ENCODE measurements at places on chromosomes 5 and 9.
A peak's percentile ranks its signal among the peaks of the same experiment; 100 is the strongest.

DNA sequence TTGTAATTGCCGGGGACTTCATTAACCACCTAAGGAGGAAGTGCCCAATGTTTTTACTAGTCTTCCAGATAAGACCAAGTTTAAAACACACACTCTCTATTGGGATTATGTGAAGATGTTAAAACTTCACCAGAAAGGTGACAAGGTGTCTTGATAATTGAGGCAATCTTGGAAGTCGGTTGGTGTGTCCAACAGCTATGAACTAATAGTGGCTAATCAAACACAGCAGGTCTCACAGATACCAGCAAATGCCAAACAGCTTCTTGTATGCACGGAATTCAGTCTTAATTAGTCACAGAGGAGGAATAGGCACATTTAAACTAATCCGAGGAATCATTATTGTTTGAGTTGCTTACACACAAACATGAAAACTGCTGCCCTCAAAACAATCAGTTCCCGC lies 214.5 kb downstream of the SEC61B start:
- DNase-seq: no peak

- DNase-seq: no peak
Observed at GRCh38 chr9:137168573-137168903, 1.3 kb downstream of the LRRC26 start.

- no peak for DNase-seq
Observed at GRCh38 chr9:27282269-27282668, 14.7 kb downstream of the EQTN start.

DNA sequence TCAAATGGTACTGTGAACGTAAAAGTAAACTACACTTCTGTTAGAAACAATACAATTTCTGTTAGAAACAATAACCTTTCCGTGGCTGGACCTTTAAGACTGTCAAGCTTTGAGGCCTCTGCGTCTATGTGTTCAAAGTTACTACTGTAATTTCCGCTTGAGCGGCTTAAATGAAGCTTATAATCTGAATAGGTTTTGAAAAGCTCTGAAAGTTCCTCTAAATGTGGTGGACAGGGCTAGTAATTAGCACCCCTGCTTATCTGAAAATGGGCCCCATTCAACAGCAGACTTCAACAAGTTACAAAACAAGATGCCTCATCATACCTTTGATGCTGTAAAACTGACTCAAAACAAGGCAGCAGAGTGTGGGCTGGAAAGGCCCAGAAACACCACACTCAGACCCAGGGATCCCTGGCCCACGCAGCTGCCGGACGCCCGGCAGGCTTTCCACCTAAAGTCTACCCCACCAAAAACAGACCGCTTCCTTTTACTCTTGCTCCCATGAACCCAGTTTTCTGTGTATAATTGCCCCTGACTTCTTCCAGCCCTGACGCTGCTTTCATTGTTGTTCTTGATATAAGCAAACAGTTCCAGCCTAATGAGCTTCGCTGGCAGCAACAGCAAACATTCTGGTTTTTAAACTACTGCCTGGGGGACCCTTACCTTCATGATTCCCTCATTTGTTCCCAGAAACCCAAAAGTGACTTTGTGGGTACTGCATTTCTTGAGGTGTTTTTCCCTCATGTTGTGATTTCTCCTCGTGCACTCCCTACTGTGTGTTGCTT lies 66.7 kb downstream of the TLE1 start:
- DNase-seq: no peak

GRCh38 chr5:137375741-137376526 lies 123.2 kb downstream of the SPOCK1 start:
- no peak for DNase-seq

GRCh38 chr5:177404641-177405179 lies 4.2 kb upstream of the PFN3 start:
- DNase-seq: no peak

- DNase-seq: no peak
Observed at GRCh38 chr5:106691701-106692100, 979.0 kb downstream of the EFNA5 start.

DNA sequence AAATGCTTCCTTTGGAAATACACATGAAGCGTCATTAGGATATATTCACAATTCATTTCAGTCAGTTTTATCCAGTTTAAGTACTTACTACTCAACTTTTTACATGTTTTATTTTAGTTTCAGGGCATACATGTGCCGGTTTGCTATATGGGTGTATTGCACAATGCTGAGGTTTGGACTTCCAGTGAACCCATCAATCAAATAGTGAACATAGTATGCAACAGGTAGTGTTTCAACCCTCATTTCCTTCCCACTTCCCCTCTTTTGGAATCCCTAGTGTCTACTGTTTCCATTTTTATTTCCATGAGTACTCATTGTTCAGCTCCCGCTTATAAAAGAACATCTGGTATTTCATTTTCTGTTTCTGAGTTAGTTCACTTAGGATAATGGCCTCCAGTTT lies 74.7 kb downstream of the TMEM161B start:
- DNase-seq: no peak

DNA sequence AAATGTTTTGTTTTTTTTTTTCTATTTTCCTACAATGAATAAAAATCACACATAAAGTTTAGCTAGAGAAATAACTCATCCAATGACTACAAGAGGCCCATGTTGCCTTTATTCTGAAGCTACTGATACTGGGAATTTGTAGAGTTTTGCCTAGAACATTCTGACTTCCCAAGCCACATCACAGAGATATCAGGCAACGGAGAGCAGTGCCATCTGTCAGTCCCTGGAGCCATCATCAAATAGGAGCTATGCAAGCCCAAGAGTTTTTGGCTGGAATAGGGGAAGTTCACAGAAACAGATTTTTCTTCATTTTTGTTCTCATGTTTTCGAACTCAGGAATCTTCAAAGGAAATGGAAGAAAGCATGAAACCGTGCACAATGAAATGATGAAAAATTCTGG lies 896.6 kb downstream of the TLE1 start:
- no peak for DNase-seq

GRCh38 chr5:171275841-171276544 lies 33.1 kb upstream of the TLX3 start:
- no peak for DNase-seq

DNA sequence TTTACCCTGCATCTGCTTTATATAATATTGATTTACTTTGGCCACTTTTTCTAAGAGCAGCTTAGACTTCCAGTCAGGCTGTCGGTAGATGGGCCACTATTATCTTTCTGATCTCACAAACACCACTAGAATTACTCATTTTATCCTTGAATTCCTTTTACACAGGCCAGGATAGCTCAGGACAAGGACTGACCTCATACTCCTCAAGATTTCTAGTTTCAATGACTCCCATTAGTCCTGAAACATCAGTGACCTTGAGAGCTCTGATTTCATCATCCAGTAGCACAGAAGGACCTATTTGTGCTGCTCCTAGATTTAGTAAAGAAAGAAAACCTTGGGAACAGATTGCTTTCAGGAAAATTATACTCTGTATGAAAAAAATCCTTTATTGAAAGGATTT lies 727.9 kb upstream of the PTPRD start:
- DNase-seq: no peak

DNA sequence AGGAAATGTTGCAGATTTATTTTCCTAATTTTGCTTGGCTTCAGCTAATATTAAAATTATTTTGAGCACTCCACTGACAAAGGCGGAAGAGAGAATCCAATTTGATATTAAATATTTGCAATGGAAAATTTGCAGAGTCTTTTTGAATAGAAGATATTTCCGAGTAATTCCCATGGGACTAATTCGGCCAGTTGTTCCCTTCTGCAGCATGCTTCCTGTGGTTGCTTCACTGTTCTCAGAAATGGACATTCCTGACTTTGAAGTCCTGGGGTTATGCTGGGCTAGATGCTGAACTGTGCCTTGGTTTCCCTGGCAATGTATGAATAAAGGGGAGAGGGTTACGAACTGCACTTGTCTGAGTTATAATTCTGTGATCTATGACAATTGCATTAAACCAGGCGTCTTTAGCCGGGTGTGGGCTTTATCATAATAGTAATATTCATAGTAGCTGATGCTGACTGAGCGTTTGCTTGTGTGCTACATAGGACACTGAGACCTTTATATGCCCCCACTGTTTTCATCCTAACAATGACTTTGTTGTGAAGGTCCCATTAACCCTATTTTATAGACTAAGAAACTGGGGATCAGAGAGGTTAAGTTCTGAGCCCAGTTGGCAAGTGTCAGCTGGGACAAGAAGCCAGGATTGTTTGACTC lies 114.5 kb upstream of the SPRY4 start:
- DNase-seq: no peak

DNA sequence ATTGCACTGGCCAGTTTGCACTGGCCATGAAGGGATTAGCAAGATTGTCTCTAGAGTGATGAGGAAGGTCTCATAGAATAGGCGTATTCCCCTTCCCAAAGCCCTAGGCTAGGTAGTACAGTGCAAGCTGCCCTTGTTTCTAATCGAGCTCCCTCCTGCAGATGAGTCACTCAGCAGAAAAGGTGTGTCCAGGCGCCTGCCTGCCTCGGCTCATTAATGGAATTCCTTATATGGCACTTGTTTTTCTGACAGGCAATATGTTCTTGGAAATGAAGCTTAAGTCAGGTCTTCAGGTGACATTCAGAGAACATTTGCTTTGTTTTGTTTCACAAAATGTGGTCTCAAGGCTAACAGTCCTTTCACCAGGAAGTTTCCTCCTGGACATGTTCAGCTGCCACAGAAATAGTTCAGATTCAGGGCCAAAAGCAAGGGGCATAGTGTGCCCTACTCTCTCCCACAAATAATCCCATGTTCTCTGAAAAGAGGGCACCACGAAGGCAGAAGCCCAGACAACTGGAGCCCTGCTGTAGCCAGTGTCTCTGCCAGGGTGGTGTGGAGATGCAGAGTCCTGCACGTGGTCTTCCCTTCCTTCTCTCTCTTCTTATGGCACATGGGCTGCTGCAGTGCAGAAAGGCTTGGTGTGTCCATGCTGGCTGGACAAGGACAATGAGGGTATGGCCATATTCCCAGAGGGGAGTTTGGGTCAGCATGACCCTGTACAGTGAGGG lies 281.1 kb upstream of the MAP3K1 start:
- no peak for DNase-seq

DNA sequence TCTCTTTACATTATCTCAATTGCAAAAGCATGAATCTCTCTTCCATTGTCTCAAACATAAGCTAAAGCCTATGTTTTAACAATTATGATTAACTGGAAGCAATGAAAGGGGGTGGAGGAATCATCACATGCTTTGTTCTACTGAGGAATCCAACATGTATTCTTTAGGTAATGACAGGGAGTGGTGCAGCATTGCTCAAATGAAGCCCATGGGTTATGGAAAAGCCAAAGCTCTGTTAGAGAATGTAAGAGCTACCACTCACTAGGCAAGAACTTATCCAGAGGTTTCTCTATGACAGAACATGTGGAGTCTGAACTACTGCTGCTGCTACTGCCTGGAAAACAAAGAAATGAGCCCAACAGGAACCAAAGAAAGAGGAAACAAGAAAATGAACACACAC lies 28.7 kb downstream of the KIF3A start:
- no peak for DNase-seq

GRCh38 chr5:100424017-100424416 lies 111.2 kb upstream of the FAM174A start:
- DNase-seq: no peak

GRCh38 chr5:89878140-89879132 lies 531.1 kb downstream of the CETN3 start:
- DNase-seq: no peak

DNA sequence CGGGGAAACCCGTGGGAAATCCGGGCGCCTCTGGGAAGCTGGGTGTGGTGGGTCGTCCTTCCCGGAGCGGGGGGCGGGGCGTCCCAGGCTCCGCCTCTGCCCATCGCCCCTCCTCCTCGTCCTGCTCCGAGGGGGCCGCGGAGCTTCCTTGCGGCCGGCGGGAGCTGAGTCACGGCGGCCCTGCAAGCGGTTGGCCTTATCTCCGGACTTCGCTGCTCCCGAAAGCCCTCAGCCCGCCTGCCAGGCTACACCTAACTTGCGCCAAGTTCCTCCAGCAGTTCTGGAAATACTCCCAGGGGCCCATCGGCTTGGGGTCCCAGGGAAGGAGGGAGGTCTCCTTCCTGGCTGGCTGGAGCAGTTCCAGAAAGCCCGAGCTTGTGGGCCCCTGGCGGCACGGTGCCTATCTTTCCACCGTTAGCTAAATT lies 54.1 kb upstream of the CDKN2AIPNL start:
- DNase-seq: peak; percentile 39

- no peak for DNase-seq
Observed at GRCh38 chr9:22124263-22125011, 115.3 kb upstream of the CDKN2B start.

DNA sequence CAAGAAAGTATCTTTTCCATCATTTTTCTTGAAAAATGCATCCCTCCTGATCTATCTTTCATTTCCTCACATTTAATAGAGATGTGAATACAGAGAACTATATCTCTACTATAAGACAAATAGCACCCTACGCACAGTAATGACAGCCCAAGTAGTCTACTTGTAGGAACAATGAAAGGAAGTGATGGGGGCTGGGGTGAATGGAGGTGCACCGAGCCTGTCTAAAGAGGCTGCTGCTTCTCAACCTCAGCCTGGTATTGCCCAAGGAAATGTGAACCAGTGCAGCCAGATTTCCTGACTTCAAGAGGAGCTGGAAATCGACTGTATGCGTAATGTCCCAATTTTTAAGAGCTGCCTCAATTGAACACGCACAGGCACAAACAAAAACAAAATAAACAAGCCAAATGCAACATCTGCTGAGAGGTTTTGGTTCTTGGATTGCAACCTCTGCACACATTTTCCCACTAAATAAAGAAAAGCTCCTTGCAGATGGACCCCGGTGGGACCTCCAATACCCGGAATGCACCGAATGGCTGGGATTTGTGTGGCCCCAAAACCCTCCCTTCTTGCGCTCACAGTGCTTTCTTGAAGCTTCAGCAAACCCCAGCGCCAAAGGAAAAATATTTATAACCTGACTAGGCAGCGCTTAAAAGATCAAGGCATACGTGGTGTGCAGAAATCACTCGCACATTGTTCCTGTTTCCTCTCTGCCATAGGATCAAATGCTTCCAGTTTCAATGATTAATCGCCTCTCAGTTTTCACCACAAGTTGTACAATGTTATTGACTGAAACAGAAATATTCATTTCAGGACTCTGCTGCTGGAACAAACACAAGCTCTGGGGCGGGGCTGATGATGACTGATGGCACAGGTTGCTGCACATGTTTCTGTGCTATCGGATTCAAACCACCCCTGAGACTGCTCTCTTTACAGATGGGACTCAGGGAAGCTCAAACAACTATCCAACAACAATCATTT lies 68.3 kb downstream of the KCNIP1 start:
- peak; percentile 20 for DNase-seq

Data from activated T-helper 2 cell treated with anti-CD3 and anti-CD28 coated beads, Interferon-gamma antibody, Interleukin-2, Interleukin-4, amounts not matched to agents 10 μg/mL and 5 μg/mL and 100 μg/mL, durations not matched to agents 14 hours and 24 hours and 36 hours (primary cell).